Calu3 (cell line): ENCODE measurements at places on chromosomes 12 and 14. TPM values are rescaled to one million over a fixed set of nuclear protein-coding genes. Genes with fewer than 3 reads are reported as not detected.

- no peak overlapping the region for H3K4me3 ChIP-seq
- no peak overlapping the region for H3K27ac ChIP-seq
- H3K36me3 ChIP-seq, result no peaks in the 10 kb centered on the region
- no peaks in the 10 kb centered on the region for H3K4me1 ChIP-seq
Measured at GRCh38 chr12:44774815-44775411, 101.2 kb downstream of the NELL2 start.

- no peaks in the 10 kb centered on the region for H3K4me1 ChIP-seq
- no peaks in the 10 kb centered on the region for H3K36me3 ChIP-seq
- H3K4me3 ChIP-seq, result no peak overlapping the region
- H3K27me3 ChIP-seq, result peaks cover 61% of the 10 kb centered on the region
- no peak overlapping the region for H3K27ac ChIP-seq
Measured at GRCh38 chr12:13273097-13273496, 76.6 kb downstream of the EMP1 start.

- H3K4me1 ChIP-seq, result no peaks in the 10 kb centered on the region
- H3K4me3 ChIP-seq, result no peak overlapping the region
- no peaks in the 10 kb centered on the region for H3K36me3 ChIP-seq
- H3K27me3 ChIP-seq, result no peaks in the 10 kb centered on the region
Measured at GRCh38 chr12:103456006-103456405, 39.8 kb downstream of the C12orf42 start.

DNA sequence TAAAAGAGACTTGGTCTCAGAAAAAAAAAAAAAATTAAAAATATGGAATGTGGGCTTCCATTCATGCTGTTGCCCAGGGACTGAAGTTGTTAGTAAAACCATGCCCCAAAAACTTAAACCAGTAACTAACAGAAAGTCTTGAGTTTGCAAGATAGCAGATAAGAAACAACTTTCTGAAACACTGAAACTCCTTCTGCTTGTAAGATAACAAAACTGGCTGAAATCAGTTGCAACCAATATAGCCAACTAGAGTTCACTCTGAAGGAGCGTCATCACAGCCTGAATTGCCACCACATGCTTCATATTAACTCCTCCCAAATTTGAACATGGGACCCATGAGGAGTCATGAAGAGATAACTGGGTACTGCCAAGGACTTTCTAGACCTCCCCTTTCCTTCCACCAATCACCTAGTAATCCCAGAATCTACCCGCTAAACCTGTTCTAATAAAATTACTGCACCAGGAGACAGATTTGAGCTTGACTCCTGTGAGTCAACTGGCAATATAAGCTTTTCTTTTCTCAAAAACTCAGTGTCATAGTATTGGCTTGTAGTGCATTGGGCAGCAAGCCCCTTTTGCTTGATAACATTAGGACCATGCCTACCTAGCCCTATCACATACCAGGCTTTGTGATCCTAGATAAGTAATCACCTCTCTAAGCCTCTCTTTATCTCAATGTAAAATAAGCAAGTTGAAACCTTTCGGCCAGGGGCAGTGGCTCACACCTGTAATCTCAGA, 53.6 kb downstream of the R3HDM2 start:
- H3K4me3 ChIP-seq, result no peak overlapping the region
- no peaks in the 10 kb centered on the region for H3K4me1 ChIP-seq
- H3K27me3 ChIP-seq, result no peaks in the 10 kb centered on the region

- no peak overlapping the region for H3K27ac ChIP-seq
- H3K27me3 ChIP-seq, result peaks cover 17% of the 10 kb centered on the region
- no peak overlapping the region for H3K4me3 ChIP-seq
- H3K36me3 ChIP-seq, result no peaks in the 10 kb centered on the region
- no peak for DNase-seq
- H3K4me1 ChIP-seq, result no peaks in the 10 kb centered on the region
Measured at GRCh38 chr12:5140190-5140589, 96.5 kb downstream of the KCNA5 start.

Gene KLRF2
- not detected in 2 replicates for total RNA-seq

Gene SYNE3
- 0.97 and 1.1 TPM in 2 replicates for total RNA-seq
